Gastroesophageal sphincter (tissue), 4 donors: ENCODE measurements at places on chromosomes 5 and 9. TPM values are rescaled to one million over a fixed set of nuclear protein-coding genes. Genes with fewer than 3 reads are reported as not detected.

The PTPRD gene
- 4.3 TPM for total RNA-seq

GRCh38 chr5:143008809-143009521, 238.8 kb downstream of the ARHGAP26 start:
- ATAC-seq: peak; percentile 32

DNA sequence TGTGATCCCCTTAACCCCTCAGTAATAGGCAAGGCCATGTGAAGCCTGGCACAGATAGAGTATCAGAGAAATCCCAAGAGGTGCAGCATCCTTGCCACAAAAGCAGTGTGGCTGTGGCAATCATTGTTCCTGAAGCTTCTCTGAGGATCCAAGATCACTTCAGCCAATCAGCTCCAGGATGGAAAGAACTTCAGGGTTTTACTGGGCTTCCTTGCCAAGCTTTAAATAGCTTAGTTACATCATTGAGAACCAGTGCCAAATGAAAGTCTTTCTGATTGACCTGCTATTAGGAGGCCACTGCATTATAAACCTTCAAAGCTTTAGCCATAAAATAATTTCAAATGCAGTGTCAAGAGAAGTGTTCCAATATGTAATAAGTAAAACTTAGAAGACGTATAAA, 430.6 kb downstream of the PIK3R1 start:
- ATAC-seq: no peak

The SLC31A1 gene
- total RNA-seq: 9.3 TPM

DNA sequence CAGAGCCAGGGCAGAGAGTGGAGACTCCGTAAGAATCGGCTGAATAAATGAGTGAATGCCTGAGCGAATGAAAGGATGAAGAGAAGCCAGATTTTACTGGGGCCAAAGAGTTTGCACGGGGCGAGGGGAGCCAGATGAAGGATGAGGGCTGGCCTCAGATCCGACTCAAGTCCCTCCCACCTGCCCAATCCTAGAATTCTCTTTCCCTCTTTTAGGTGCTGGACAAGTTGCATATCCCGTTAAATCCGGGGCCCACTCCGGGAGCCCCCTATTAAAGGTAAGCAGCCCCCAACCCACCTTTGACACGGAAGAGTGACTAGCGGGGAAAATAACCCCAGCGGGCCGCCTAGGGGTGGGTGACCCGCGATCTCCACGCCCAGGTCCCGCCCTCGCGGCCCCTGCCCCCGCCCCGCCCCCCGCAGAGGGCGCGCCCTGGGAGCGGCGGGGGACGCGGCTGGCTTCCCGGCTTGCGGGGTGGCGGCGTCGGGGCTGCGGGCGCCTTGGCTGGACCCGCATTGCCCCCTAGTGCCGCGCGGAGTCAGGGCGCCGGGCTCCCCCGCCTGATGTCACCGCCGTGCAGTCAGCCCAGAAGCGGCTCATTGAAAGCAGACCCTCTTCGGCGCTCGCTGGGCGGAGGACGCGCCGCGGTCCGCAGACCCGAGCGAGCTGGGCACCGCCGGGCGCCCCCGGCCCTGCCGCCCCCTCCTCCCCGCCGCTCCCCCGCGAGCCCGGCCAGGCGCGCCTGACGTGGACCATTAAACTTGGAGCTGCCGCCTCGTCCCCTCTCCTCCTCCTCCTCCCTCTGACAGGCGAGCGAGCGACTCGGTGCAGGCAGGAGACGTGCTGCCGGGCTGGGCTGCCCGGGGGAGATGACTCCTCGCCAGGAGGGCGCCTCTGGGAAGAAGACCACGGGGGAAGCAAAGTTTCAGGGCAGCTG, at the start of gene ADRA1B:
Gene ADRA1B (plus strand): TSS at position 579 of the 937 bp plus-strand sequence. CDS start 424 bp downstream, outside the sequence.
- peak; percentile 76 for ATAC-seq

The RASGEF1C gene
- 8.4 TPM for total RNA-seq

- no peak for ATAC-seq
Observed at GRCh38 chr5:78837836-78838235, 147.3 kb downstream of the ARSB start.

The TERT gene
- total RNA-seq: not detected

- ATAC-seq: no peak
Observed at GRCh38 chr5:880816-881550, 11.6 kb downstream of the BRD9 start.

The MTX3 gene
- 17.6 TPM for total RNA-seq

The SUSD3 gene
- total RNA-seq: not detected

DNA sequence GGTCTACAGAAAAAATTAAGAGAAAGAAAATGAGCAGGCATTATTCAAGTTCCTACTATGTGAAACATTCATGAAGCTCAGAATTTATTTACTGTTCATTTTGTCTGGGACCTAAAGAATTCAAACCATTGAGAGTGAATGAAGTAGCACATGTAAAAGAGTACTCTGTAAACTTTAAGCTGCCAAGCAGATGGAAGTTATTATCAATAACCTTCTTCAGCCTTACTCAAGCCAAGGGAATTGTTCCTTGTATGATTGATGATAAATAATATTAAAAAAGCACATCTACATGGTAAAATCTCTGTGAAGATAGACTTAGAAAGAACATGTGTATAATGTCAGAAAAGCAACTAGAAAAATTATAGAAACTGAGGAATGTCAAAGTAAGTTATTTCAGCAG, 17.8 kb upstream of the GLIS3 start:
- ATAC-seq: no peak

The CAMK4 gene
- 4.7 TPM for total RNA-seq

DNA sequence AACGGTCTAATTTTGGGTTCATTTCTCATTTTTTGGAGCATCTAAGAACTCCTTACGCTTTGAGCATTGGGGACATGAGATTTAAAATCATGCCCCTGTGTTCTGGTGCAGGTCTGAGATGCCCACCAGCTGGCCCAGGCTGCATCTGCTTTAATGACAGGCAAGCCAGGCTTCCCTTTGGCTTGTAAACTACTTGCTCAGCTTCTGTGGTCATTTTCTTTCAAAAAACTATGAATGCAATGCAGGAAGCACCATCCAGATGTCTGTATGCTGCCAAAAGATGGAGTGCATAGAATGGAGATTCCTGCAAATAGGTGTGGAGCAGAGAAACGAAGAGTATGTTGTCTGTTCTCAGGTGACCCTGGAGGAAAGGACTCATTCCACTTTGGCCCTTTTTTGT, 399.9 kb upstream of the ADAMTSL1 start:
- no peak for ATAC-seq

DNA sequence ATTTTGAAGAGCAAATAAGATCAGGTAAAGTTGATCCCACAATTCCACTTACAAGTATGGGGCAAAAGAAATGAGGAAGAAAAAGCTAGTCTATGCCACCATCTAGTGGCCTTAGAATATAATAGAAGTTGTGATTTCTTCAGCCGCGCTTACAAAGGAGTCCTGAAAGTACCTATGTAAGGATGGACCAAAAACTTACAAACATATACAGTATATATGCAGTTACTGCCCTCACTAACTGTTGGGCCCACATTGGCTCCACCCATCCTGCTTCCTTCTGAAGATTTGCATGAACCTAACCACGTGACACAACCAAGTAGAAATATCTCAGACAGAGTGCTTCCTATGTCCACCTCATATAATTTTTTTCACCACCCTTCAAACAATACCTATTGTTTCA, 11.7 kb upstream of the OR13D1 start:
- no peak for ATAC-seq

DNA sequence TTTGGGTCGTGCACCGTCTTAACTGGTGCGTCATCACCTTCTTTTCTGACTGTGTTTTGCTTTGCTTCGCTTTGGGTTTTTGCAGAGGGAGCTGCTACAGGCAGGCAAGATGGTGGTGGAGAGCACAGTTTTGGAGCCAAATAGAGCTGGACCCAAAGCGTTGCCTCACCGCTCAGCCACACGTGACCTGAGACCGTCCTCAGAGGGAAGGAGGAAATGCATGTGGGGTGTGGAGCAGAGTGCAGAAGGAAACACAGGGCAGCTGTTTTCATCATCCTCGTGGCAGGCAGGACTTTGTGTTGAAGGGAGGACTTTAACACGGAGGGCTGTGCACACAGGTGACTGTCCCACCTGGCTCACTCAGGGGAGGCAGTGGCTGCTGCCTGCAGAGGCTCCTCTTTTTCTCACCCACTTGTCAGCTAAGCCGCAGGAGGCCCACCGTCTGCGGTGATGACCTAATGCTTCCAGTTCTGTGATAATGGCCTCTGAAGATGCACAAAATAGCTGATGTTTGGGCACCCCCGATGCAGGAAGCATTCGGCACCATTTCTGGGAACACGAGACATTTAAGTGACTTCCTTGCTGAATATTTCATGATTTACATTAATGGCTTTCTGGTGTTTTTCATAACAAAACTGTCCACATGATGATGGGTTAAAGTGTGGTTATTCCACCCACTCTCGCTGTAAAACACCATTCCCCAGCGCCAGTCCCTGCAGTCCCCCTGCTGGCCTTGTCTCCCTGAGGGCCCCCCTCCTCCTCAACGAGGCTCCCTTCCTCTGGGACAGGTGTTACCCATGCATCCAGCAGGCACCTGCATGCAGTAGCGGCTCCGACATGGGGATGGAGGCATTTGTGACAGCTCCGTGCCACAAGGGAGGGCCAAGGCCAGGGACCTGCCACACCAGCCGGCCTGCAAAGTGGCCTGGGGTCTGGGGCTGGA, 12.4 kb upstream of the UBAC1 start:
- peak; percentile 49 for ATAC-seq

DNA sequence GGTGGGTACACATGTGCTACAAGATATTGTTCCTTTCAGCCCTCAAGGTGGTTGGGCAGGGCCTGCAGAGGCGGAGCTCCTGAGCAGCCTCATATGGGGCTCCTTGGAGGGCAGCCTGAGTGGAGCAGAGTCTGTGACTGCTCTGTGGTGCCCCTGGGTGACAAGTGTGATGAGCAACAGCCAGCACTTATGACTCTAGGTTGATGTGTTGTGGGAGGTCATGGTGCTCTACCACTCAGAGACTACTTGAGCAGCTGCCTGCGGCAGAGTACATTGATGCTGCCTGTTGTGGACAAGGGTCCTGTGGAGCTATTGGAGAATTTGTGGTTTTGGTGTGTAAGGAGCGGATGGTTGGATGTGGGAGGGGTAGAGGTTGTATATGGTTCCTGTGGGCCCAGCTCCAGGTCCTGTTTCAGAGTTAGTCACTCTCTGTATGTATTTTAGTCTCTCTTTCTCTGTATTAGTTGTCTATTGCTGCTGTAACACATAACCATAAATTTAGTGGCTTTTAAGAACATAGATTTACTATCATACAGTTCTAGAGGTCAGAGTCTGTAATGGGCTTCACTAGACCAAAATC, 141.3 kb downstream of the SREK1 start:
- no peak for ATAC-seq

DNA sequence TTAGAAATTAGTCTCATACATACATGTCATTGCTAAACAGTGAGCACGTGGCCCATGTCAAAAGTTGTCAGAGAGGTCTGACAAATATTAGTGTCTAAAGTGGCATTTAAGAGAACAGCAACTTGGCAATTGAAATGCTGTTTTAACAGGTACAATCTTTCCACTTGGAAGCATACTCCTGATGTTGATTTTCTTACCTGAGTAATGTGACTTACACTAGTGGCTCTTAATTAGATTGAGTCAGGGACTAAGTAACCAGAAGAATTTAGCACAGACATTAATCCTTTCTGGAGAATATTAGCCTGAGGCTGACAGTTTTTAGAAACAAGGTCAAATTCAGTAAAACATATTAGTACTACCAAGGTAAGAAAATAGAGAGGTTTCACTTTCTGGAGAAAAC, 357.0 kb upstream of the ZNF608 start:
- no peak for ATAC-seq

DNA sequence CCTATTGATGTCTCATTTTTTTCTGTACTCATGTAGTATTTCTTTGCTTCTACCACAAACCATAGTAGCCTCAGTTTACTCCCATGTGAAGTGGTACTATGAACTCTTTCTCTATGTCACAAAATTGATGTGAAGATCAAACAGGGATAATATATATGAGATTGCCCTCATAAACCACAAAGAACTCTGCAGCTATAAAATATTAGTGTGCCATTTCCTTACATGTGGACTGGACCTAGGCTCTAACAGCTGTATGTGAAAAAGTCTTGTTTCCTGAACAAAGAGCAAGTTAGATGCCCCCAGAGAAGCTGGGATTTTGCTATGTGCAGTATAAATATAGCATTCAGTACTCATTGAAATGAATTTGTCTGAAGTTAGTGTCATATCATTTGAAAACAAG, 412.6 kb upstream of the ADAMTSL1 start:
- no peak for ATAC-seq

DNA sequence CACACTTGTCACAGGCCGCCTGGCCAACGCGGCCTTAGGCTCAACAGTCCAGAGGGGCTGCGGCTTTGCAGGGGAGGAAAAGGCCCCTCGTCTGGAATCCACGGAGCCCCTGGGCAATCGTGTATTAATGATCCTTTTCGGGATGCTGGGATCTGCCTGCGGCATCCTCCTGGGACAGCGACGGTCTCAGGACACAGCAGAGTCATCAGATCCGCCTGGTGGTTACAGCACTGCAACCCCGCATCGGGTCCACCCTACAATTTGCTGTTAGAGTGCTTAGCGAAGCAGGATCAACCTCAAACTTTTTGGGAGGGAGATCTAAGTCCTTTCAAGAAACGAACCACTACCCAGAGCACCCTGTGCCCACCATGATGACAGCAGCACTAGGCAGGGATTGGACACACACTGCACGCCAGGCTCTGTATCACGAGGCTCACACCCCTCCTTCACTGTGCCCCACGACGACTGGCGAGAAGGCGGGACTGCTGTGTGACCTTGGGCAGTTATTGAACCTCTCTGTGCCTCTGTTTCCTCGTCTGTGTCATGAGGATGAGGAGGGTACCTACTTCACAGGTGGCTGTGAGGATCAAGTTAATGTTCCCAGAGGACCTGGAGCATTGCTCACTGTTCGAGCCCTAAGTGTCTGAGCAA, 100.4 kb upstream of the COL5A1 start:
- ATAC-seq: no peak

The CARD6 gene
- 7.6 TPM for total RNA-seq

GRCh38 chr5:151471276-151471675, 23.9 kb downstream of the SLC36A1 start:
- no peak for ATAC-seq

- no peak for ATAC-seq
Observed at GRCh38 chr5:9920697-9921096, 290.5 kb upstream of the TAS2R1 start.

- ATAC-seq: no peak
Observed at GRCh38 chr5:166909040-166909439, 1382.4 kb upstream of the WWC1 start.

DNA sequence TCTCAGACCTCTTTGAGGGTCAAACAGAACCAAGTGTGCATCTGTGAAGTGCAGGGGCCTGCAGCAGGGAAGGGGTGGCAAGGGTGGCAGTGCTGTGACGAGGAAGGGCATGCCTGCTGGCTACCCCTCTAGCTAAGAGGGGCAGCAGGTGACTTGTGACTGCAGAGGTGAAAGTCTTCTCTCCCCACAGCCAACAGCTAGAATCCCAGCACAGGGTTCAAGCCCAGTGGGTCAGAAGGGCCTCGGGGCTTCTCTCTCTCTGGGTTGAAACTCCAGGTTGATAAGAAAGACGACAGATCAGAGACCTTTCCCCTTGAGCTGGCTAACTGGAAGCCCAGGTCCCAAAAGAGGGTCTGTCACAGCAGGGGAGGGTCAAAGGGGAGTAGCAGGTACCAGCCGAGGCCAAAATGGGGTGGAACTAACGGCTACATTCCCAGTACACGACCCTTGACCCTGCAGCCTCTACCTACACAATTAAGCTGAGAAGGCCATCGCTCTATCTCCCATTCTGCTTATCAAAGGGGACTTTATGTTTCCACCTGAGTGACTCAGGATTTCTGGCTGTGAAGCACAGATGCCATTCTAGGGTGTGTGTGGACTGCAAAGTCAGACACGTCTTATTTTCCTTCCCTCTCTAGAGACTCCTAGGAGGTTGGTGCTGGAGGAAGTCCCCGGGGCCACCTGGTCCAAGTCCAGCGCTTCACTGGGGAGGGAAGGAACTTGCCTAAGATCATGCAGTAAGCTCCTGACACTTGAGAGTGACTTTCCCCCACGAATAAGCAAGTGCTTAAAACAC, 14.6 kb downstream of the ANKS6 start:
- no peak for ATAC-seq
